MG63 (cell line): ENCODE measurements at places on chromosomes 12 and 14. TPM values are rescaled to one million over a fixed set of nuclear protein-coding genes. Genes with fewer than 3 reads are reported as not detected.
A peak's percentile ranks its signal among the peaks of the same experiment; 100 is the strongest.

The CMA1 gene
- total RNA-seq = not detected in 2 replicates

DNA sequence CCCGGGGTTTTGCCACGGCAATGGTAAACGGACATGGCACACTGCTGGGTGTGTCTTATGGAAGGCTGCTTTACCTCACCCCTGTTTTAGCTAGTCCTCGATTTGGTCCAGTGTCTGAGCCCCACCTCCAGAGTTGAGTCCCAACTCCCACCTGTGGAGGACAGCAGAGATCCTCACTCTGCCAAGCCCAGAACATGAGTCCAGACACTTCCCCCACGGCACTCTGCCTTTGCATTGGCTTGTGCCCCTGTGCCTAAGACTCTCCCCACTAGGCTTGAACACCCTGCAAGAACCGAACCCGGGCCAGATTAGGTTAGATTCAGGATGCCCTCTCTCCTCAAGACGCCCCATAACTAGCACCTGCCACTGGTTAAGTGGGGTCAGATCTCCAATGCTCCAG lies 59.8 kb upstream of the C14orf180 start:
- no peak for DNase-seq

The ADAM21 gene
- 0.49 and 1.7 TPM in 2 replicates for total RNA-seq

The GPR162 gene
- total RNA-seq = not detected in 2 replicates

- DNase-seq = peak; percentile 40
These were observed 1356.9 kb downstream of the TMEM121 start for GRCh38 chr14:106883218-106883692.

The CLBA1 gene
- 7.2 and 10.8 TPM in 2 replicates for total RNA-seq

- DNase-seq = peak; percentile 45
These were observed 225.8 kb downstream of the C12orf42 start for GRCh38 chr12:103269946-103270345.

DNA sequence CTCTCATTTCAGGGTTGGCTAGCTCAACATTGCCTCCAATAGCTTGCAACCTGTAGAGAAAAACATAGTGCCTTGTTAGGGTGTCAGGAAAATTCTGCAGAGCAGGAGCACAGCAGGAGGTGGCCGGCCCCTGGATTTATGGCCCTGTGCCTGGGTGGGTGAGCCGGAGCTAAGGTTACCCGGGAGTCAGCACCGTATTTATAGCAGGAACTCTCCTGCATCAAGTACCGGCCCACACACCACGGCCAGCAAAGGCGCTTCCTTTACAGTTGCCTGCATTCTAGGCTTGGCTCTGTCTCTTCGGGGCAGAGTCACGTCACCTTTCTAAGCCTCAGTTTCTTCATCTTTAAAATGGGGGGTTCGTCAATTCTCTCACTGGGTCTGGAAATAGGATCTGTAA lies 52.8 kb upstream of the EML1 start:
- DNase-seq = no peak

DNA sequence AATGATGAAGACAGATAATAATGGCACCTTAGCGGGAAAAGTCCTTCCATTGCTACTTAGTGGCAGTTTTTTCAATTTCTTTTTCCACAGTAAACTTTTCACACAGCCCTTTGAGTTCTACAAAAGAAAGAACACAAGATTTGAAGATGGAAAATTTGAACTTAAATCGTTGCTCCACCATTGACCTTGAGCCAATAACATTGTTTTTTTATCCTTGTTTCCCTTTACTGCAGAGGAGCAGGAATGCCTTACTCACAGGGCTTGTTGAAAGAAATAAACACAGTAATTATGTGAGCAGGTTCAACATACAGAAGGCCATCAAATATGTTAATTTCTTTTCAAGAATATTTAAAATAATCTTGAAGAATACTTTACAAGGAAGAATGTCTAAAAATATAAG lies 181.5 kb upstream of the KRR1 start:
- no peak for DNase-seq

GRCh38 chr14:71659159-71659558 lies 273.1 kb upstream of the RGS6 start:
- DNase-seq = no peak

- no peak for DNase-seq
These were observed 15.0 kb downstream of the CAPZA3 start for GRCh38 chr12:18752947-18753346.

- DNase-seq = no peak
These were observed 27.3 kb upstream of the SPTSSA start for GRCh38 chr14:34489324-34489723.

GRCh38 chr14:28308734-28309133 lies 457.9 kb upstream of the FOXG1 start:
- peak; percentile 4 for DNase-seq

- DNase-seq = no peak
These were observed 15.3 kb downstream of the CFAP251 start for GRCh38 chr12:121933522-121934308.

- DNase-seq = peak; percentile 22
These were observed 122.9 kb upstream of the TMEM132D start for GRCh38 chr12:130026608-130027176.

DNA sequence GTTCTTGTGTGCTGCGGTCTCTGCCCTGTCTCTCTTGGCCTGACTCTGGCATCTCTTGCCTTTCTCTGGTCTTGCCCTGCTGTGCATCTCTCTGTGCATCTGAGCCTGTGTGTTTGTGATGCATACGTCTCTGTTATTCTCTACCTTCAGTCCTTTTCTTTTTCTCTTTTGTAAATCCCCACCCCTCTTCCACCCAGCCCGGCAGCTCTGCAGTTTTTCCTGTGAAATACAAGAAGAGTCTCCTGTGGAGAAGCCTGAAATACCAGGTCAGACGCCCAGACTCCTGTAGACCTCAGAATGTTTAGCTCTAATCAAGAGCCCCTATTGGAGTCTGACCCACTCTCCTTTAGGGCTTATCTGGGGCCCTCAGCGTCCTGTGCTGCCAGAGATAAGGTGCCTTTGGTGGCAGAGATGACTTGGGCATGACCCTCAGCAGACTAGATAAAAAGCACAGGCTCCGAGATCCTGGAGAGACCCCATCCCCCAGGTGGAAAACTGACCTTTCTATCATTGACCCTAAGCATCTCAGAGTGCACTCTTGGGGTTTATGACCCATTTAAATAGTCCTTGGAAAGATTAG lies 167.5 kb upstream of the SRRM4 start:
- DNase-seq = no peak

- peak; percentile 44 for DNase-seq
These were observed 137.5 kb upstream of the CPM start for GRCh38 chr12:69070319-69071090.

DNA sequence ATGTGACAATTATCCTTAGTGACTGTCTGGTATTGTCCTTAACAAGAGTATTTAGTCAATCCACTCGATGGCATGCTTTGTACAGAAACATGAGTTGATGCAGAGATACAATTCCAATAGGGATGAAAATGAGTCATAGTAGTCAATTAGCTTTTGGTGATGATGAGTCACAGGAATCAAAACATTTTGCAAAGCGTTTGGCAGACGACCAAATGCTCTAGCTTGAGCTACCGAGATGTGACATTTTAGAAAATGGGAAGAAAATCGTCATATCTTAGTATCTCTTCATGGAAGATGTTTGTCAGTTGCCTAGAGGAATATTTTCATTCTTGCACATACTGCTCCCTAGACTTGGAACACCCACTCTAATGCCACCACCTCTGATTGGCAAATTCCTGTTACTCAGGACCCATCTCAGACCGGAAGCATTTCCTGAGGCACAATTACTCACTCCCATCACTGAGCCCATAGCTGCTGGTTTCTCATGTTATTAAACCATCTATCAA lies 95.0 kb downstream of the LMNTD1 start:
- peak; percentile 80 for DNase-seq

- DNase-seq = no peak
These were observed 55.7 kb downstream of the LIN52 start for GRCh38 chr14:74140374-74140850.

The WDHD1 gene
- 5.2 TPM in 2 replicates for total RNA-seq

GRCh38 chr12:93645702-93646101 lies 31.5 kb upstream of the CRADD start:
- DNase-seq = no peak

DNA sequence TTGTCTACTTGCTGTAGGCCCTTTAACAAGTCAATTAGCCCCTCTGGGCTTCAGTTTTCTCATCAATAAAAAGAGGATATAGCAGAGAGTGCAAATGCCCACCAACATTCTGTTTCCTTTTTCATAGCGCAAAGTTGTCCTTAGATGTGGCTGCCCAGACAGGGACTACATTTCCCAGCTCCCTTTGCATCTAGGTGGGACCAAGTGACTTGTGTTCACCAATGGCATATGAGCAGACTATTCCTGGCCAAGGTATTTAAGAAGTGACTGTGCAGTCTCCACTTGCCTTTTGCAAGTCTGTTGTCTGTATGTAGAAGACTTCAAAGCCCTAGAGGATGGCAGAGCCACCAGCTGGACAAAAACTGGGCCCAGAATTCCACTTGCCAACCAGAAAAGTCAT lies 59.7 kb downstream of the DAO start:
- DNase-seq = no peak

The ANKRD9 gene
- total RNA-seq = 10.5 and 13.0 TPM in 2 replicates

The NEUROD4 gene
- not detected in 2 replicates for total RNA-seq

The HPD gene
- total RNA-seq = 0.56 and 3.1 TPM in 2 replicates

The FBRSL1 gene
- 10.7 and 12.7 TPM in 2 replicates for total RNA-seq

GRCh38 chr12:80946591-80946990 lies 8.9 kb upstream of the LIN7A start:
- DNase-seq = no peak

DNA sequence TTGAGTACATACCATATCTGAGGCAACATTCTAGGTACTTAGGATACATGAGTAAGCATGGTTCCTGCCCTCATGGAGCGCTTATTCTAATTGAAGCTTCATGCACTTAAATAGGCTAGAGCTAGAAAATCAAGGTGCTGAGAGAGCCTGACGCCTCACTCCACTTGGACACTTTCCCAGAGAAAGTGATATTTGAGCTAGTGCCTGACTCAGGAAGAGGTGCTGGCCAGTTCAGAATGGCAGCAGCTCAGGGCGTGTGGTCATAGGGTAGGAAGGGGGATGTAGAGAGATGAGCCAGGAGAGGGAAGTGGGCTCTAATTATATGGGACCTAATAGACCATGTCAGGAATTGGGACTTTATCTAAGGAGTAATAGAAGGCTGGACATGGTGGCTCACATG lies 33.3 kb downstream of the TULP3 start:
- DNase-seq = peak; percentile 52

- no peak for DNase-seq
These were observed 1.7 kb upstream of the NUAK1 start for GRCh38 chr12:106140223-106140986.

The POU6F1 gene
- total RNA-seq = 0.74 and 2.7 TPM in 2 replicates

The STYK1 gene
- total RNA-seq = not detected in 2 replicates

The ACRBP gene
- total RNA-seq = not detected in 2 replicates

- DNase-seq = no peak
These were observed 41.7 kb downstream of the SMIM41 start for GRCh38 chr12:52120951-52121823.

- no peak for DNase-seq
These were observed 2.2 kb upstream of the KLRG1 start for GRCh38 chr12:8987163-8987562.

The LRRC9 gene
- not detected in 2 replicates for total RNA-seq

GRCh38 chr14:90704738-90705392 lies 111.4 kb downstream of the TTC7B start:
- no peak for DNase-seq

GRCh38 chr14:82067221-82067875 lies 533.7 kb upstream of the SEL1L start:
- DNase-seq = no peak

DNA sequence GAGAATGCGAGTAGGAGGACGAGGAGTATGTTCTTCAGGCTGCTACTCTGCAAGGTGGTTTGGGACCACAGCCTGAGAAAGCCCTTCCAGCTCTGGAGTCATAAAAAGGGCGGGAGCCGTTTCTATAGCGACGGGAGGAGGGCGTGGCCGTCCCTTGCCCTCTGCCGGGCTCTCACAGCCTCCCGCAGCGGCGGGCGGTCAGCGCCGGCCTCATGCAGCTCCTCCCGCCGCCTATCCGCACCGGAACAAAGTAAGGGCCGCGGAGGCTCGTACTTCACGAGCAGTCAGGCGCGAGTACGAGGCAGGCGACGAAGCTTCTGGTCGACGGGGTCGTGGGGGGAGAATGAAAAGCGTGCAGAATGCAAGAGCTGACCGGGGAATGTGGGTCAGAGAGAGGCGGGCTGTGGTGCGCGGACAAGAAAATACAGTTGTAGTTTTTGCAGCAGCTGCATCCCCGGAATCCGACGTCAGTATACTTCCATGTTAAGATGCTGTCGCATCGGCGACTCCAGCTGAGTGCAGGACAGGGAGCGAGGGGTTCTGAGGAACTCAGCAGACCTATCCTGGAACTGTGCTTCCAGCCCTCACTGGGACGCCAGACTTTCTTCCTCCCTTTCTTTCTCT lies at the start of gene DYRK4:
DYRK4 (plus strand) TSS at position 175 of the 624 bp plus-strand sequence; CDS start at position 213, 38 bp downstream.
- DNase-seq = peak; percentile 56

DNA sequence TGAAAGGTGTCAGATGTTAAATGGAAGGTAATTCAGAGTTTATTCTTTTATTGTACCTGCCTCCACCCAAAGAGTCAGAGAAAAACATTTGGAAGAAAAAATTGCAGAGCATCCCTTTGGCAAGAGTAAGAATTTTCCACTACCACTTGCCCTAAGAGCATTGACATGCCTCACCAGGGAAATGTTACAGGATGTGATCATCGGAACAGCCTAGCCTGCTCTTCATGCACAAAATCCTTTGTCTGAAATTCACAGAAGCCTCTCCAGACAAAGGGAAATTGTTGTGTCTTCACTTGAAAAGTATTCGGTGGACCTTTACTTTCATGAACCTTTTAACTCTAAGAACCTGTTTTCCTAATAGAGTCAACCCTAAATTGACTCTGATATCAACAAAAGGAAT lies 36.9 kb downstream of the ATP2A2 start:
- DNase-seq = no peak

- no peak for DNase-seq
These were observed 40.2 kb downstream of the UBE3B start for GRCh38 chr12:109517619-109518018.

DNA sequence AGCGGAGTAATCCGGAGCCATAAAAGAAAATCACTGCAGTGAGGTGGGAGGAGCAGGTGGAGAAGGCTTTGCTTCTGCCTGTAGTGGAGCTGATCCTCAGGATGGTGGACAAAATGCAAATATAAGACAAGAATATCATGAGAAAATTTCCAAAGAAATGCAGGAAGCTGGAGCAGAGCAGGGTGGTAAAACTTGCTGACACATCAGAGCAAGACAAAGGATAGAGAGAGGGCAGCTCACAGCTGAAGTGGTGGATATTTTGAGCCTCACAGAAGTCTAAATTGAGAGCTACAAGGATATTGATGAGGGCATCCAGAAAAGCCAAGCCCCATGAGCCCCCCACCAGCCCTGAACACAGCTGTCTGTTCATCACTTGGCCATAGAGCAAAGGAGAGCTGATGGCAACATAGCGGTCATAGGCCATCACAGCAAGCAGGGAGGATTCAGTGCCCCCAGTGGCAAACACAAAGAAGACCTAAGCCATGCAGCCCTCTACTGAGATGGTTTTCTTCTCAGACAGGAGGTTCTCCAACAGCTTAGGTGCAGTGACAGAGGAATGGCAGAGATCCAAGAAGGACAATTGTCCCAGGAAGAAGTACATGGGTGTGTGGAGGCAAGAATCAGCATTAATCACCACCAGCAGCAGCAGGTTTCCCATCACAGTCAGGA lies 30.0 kb upstream of the ANP32D start:
- DNase-seq = no peak

The TAS2R31 gene
- total RNA-seq = 1.8 TPM in 1 of 2 replicates, not detected in the other

The IFI27 gene
- total RNA-seq = 57.0 and 109 TPM in 2 replicates
